ENCODE measurements at places on chromosomes 5 and 9.

GRCh38 chr5:100840789-100841188 lies 62.3 kb downstream of the ST8SIA4 start:
- no peak for DNase-seq

- no peak for DNase-seq
Measured at GRCh38 chr9:119652931-119653330, 283.7 kb upstream of the BRINP1 start.

DNA sequence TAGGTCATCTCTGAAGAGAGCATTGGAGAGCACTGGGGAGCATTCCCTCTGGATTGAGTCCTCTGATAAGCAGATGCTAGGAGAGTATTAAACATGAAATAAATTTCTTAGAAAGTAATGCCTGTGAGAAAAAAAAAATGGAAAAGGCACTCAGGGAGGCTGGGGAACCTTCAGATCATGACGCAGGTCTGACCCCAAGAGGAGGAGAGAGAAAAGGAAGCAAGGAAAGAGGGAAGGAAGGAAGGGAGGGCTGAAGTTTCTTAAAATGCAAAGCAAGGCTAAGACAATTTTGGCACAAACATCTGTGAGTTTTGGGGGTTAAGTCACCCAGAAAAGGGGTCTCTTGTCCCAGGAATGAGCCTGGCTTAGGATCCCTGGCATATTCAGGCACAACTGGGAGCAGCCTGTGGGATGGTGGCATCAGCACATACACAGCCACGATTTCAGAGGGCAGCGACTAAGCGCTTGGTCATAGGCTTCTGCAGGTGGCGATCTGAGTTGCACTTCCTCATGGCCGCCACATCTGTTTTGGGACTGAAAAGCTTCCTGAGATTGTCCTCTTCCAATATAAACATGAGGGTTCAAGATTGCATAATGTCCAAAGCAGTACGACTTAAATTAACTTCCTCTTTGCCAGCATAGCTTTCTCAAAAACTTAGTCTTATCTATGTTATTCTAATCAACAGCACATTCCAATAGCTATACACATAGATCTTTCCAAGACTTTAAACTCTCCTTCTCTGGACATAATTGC lies 692.7 kb downstream of the DNAH5 start:
- DNase-seq = peak; percentile 49

GRCh38 chr9:68626526-68626925 lies 78.5 kb upstream of the PIP5K1B start:
- no peak for DNase-seq

- no peak for DNase-seq
Measured at GRCh38 chr5:160491438-160491837, 69.8 kb downstream of the PTTG1 start.

- no peak for DNase-seq
Measured at GRCh38 chr5:17678751-17679324, 44.6 kb downstream of the TAF11L14 start.

DNA sequence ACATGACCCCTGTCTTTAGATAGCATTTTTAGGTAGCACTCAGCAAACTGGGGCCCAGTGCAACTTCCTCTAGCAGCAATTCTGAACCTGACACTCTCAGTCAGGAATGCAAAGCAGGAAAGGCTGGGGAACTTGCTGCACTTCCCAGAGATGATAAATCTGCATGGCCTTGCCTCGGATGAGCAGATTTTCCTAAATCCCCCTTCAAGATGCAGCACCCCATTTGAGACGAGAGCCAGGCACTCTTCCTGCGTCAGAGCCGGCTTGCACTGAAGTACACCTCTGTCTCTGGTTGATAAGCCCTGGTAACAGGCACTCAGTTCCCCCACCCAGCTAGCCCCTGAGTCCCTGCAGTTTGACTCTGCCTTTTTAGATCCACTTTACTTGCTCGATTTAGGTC lies 296.7 kb upstream of the PANK3 start:
- DNase-seq = no peak

DNA sequence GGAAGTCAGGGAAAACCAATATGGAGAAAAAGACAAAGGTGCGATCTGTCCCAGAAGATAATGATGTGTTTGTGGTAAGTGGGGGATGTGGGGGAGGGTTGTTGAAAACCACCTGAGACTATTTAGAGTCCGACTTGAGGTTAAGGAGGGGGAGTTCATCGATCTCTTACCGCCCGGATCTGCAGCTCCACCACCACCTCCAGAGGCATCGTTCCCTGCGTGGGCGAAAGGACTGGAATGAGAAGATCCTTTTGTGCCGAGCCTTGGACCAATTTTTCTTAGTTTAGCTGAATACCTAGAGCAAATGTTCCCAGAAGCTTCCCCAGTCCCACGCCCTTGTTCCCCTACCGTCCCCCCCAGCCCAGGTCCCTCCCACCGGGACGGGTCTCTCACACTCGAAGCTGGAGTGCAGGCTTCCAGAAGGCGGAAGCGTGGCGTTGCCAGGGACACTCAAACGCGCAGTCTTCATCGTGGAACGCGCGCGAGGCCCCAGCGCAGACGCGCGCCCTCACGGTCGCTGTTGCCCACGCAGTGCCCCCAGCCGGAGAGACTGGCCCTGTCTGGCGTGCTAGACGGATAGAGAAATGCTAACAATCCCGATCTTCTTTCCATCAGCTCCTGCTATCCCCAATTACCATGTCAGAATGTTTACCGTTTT lies at the start of gene SPATA6L:
Gene SPATA6L (minus strand): TSS at position 439 of the 658 bp plus-strand sequence. CDS start 230 bp downstream, at position 209.
- DNase-seq = peak; percentile 67

DNA sequence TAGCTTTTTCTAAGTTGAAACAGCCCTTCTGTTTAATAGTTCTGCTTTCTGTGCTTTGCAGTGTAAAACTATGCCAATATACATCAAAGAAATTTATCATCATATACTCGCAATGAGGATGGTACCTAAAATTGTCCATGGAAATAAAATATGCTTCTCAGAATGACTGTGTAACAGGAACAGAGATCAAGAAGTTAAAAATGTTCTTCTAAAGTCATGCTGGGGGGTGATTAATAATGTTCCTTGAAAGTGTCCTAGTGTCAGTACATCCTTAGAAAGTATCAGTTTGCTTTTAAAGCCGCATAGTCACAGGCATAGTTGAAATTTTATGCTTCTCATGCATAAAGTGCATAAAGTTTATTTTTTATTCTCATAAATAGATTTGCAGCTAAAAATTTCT lies 4.0 kb upstream of the LRRC70 start:
- DNase-seq = no peak

GRCh38 chr5:175003531-175003930 lies 279.1 kb downstream of the MSX2 start:
- DNase-seq = peak; percentile 46

Data from M059J (cell line).